ENCODE measurements at places on chromosomes 3 and 15.

GRCh38 chr3:74564560-74564959, 49.9 kb downstream of the CNTN3 start:
- no peak for DNase-seq

DNA sequence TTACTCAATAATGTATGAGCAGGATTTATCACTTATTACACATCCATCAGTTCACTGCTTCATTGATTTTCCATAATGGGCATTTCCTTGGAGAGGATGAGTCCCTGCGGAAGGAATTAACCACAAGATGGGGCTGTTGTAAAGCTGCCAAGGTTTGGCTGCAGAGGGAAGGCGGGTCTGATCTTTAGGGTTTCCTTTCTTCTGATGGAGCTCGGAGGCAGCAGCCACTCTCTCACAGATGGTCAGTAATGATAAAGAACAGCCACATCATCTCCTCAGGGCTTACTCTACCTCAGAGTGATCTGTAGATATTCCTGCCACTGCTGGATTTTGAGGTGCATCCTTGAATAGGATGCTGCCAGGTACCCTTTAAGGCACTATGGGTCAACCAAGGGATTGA, 115.2 kb downstream of the USP13 start:
- no peak for DNase-seq

DNA sequence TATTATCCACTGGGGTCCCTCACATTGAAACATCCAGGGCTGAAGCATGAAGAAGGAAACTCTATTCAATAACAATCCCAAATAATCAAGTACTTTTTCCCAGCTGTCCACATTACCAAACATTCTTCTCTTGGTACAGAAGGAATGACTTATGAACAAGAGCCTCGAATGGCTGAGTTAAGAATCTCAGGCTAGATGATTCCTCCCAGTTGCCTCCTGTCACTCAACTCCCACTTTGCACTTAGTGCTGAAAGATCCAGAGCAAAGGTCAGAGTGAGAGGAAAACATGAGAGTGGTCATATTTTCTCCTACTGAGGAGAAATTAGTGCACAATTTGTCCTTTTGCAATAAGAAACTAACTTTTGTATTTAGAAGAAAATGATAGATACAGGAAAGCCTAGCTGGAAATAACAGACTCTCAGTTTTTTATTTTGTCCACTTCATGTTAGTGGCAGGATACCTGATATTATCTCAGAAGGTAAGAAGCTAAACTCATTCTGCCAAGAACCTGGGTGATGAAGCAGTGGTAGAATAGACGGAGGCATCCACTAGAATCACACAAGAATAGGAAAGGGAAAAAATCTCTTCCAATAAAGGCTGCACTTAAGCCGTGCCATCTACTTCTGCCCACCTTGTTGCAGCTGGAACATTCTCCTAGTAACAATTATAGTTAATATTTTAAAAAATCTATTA, 46.2 kb downstream of the GADL1 start:
- no peak for DNase-seq

GRCh38 chr3:140610544-140610943, 67.3 kb upstream of the TRIM42 start:
- no peak for DNase-seq

DNA sequence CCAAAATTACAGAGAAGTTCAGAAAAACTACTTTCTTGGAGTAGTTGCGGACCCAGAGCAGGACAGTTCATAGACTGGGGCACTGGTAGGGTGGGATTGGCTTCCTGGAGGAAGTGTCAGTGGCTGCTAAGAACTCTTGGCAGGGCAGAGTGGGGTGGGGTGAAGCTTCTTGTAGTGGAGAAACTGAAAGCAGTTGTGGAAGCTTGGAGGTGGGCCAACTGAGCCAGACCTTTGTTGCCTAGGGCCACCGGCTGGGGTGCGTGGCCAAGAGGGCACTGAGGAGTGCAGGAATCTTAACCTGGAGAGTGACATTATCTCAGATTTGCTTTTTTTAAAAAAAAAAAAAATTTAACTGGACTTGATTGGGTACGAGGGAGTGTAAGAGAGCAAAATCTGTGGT, 3.1 kb downstream of the KAT2B start:
- DNase-seq, result no peak

DNA sequence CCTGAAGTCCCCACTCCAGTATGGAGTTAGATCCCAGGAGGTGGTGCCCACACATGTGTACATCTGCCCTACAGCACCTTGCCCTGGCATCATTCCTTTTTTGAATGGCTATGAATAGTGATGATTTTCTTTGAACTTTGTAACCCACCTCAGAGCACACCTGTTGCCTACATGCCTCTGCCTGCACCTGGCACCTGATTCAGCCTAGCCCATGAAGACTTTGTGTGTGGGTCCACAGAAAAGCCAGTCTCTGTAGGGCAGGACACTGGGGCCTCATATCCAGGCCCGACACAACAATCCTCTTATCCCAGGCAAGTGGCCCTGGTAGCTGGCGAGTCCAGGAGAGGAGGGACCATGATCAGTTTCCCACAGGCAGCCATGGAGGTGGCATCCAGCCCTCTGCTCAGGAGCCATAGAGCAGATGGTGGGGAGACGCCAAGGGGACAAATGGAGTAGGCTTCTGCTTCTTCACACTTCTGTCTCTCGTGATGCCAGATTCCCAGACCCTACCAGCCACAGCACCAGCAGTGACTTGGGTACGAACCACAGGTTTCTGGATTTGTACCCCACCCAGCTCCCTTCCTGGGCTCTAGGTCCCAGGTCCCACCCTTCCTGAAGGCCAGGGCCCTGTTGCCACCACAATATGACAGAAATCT, 230.7 kb downstream of the UACA start:
- DNase-seq, result no peak

DNA sequence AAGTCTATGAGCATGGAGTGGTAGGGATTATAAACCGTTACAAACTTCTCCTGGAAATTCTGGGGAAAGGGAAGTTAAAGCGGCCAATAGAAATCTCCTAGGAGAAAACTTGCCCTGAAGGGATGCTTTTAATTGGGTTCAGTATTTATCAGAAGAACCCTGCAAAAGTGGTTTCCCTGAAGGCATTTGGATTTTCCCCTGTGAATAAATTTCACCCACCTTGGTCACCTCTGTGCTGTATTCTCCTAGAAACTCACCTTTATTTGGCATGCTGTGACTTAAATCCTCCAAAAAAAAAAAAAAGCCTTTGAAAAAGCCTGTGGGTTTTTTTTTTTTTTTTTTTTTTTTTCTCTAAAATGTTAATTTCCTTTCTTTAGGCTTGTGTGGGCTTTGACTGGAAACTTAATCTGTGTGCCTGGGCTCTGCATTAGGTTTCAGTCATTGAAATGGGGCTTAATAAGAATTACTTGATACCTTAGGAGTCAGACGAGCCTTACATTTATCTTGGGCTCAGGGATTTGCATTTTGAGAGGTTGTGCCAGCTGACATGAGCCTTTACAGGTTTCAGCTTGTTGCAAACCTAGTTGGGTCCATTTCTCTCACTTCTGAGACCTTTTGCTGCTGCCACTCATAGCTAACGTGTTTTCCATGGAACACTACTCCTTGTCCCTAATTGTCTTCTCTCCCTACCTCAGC, 22.0 kb downstream of the TGFBR2 start:
- no peak for DNase-seq

- no peak for DNase-seq
These were observed 9.3 kb downstream of the EIF2B5 start for GRCh38 chr3:184144505-184144904.

- no peak for DNase-seq
These were observed 56.2 kb downstream of the ITGA11 start for GRCh38 chr15:68375716-68376220.

GRCh38 chr3:123002100-123002748, 25.3 kb downstream of the SEMA5B start:
- no peak for DNase-seq

All from stimulated activated CD8-positive, alpha-beta memory T cell treated with anti-CD3 and anti-CD28 coated beads, Interleukin-7, amount 100 ng/mL, for 1 hour (primary cell).